Ascending aorta (tissue), 2 donors: ENCODE measurements at places on chromosomes 13 and 19.
A peak's percentile ranks its signal among the peaks of the same experiment; 100 is the strongest.

DNA sequence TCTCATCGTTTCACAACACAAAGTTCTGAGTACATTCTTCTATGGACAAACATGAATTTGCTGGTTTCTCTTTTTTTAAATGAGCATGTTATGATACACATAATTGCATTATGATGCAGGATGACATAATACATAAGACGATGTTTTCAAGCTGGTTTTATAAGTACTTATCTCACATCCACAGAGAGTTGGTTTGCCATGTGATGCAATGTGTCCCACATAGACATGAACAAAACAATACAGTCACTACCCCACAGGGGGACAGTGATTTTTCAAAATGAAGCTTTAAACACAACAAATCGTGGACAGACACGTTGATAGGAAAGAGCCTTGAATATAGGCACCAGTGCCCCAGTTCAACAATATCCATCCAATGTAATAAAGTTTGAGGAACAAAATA, 447.1 kb downstream of the KLF12 start:
- DNase-seq, result no peak
- H3K4me1 ChIP-seq, result no peaks in the 10 kb centered on the region
- no peak overlapping the region for H3K27ac ChIP-seq
- H3K27me3 ChIP-seq, result no peaks in the 10 kb centered on the region
- H3K4me3 ChIP-seq, result no peak overlapping the region

GRCh38 chr13:110250258-110250891, 56.6 kb downstream of the COL4A1 start:
- no peaks in the 10 kb centered on the region for H3K36me3 ChIP-seq
- H3K4me1 ChIP-seq, result peaks cover 14% of the 10 kb centered on the region
- H3K4me3 ChIP-seq, result peak overlapping the region; percentile 2
- peak overlapping the region; percentile 89 for H3K27ac ChIP-seq

DNA sequence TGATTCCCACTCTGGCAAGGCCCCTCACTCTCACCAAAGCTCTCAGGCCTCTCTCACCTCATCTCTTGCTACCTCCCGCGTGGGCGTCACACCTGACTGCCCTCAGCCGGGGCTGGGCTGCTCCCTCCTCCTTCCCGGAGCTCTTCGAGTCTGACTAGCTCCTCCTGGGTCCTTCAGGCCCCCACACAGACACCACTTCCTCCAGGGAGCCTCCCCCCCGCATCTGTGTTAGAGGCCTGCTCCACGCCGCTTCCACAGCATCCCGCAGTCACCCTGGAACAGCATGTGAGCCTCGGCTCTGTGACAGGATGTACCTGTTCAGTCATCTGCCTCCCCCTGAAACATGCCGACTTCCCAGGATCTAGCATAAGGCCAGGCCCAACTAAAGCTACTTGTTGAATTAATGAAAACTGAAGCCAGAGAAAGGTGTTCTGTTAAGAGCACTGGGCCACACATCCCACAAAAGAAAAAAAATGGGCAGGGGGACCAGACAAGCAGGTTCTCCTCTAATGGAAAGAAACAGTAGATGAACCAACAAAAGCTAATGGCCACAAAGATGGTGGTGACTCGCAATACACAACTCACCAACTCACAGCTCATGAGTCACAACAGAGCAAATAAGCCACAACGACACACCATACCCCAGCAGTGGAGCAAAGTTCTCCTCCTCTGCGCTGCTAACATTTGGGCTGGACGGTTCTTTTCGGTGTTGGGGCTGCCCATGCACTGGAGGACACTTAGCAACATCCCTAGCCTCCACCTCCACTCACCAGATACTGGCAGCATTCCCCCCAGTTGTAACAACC, 3.0 kb downstream of the PPP6R1 start:
- no peak overlapping the region for H3K4me3 ChIP-seq
- H3K27me3 ChIP-seq, result no peaks in the 10 kb centered on the region
- H3K4me1 ChIP-seq, result peaks cover 24% of the 10 kb centered on the region
- H3K27ac ChIP-seq, result peak overlapping the region; percentile 26

- no peaks in the 10 kb centered on the region for H3K36me3 ChIP-seq
- DNase-seq, result peak; percentile 66
- no peaks in the 10 kb centered on the region for H3K27me3 ChIP-seq
Observed at GRCh38 chr13:52010890-52011631, at the start of gene ATP7B. Gene ATP7B (minus strand): TSS chr13:52011450. CDS start chr13:52011337, 113 bp downstream.

- H3K36me3 ChIP-seq, result no peaks in the 10 kb centered on the region
- no peak overlapping the region for H3K4me3 ChIP-seq
- no peaks in the 10 kb centered on the region for H3K4me1 ChIP-seq
Observed at GRCh38 chr13:43251961-43252360, 228.6 kb downstream of the DNAJC15 start.

GRCh38 chr13:32883474-32883873, 132.7 kb upstream of the KL start:
- H3K27ac ChIP-seq, result no peak overlapping the region
- no peak for DNase-seq
- no peaks in the 10 kb centered on the region for H3K27me3 ChIP-seq
- peaks cover 16% of the 10 kb centered on the region for H3K4me1 ChIP-seq
- no peaks in the 10 kb centered on the region for H3K36me3 ChIP-seq
- no peak overlapping the region for H3K4me3 ChIP-seq

DNA sequence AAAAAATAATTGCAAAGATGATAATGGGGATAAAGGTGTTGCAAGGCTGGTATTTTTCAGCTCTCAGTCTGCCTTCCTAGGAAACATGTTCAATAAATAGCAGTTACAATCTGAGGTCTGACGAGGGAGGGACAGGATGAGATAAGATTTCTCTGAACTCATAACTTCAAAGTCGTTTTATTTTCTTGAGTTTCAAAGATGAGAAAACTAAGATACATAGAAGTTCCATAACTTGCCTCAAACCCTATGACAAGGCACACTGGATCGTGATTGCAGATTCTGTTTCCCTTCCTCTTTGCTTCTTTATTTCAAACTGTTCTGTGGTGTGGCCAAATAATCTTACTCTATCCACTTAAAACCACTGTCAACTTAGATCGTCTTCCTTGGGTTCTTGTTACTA, 327.2 kb downstream of the GPC5 start:
- no peaks in the 10 kb centered on the region for H3K27me3 ChIP-seq
- no peak for DNase-seq
- H3K4me3 ChIP-seq, result no peak overlapping the region
- H3K36me3 ChIP-seq, result no peaks in the 10 kb centered on the region
- H3K27ac ChIP-seq, result no peak overlapping the region
- H3K4me1 ChIP-seq, result no peaks in the 10 kb centered on the region

- H3K4me3 ChIP-seq, result no peak overlapping the region
- H3K27ac ChIP-seq, result no peak overlapping the region
- peak; percentile 19 for DNase-seq
- H3K27me3 ChIP-seq, result no peaks in the 10 kb centered on the region
- no peaks in the 10 kb centered on the region for H3K4me1 ChIP-seq
Observed at GRCh38 chr19:42108527-42109389, 23.5 kb downstream of the POU2F2 start.

- peak overlapping the region; percentile 51 for H3K27ac ChIP-seq
- peaks cover 19% of the 10 kb centered on the region for H3K36me3 ChIP-seq
- peak; percentile 92 for DNase-seq
- no peak overlapping the region for H3K4me3 ChIP-seq
- peaks cover 8% of the 10 kb centered on the region for H3K4me1 ChIP-seq
Observed at GRCh38 chr19:58581227-58582141, 8.3 kb upstream of the MZF1 start.

DNA sequence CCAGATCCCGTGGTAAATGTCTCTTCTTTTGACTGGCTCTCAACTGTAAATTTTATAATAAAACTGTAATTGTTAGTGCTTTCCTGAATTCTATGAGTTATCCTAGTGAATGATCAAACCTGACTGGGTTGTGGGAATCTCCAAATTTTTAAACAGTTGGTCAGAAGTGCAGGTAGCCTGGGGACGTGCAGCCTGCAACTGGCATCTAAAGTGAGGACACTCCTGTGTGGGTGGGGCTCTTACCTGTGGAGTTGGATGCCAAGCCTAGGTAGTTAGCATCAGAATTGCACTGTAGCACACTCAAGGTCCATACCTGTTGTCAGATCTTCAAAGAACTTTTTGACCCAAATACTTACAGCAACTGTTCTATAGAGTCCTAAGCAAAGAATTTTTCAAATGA, 207.1 kb upstream of the NBEA start:
- no peaks in the 10 kb centered on the region for H3K4me1 ChIP-seq
- no peak overlapping the region for H3K27ac ChIP-seq
- H3K27me3 ChIP-seq, result no peaks in the 10 kb centered on the region
- H3K4me3 ChIP-seq, result no peak overlapping the region

DNA sequence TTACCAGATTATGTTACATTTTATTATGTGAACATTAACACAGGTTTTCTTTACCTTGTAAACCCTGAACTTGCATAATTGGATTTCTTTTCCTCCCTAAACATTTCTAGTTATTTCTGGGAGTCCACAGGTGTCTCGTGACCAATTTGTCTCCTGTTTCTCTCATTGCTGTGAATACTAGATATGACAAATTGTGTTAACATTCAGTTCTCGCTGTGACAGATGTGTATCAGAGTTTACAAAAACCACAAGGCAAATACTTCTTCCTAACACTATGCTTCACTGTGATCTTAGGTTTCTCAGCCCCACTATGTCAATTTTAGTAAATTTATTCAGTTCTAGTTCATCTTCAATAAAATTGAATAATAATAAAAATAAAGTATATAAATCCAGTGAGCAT, 1554.9 kb downstream of the EFNB2 start:
- H3K4me1 ChIP-seq, result no peaks in the 10 kb centered on the region
- DNase-seq, result no peak
- H3K27me3 ChIP-seq, result no peaks in the 10 kb centered on the region
- no peak overlapping the region for H3K4me3 ChIP-seq
- no peak overlapping the region for H3K27ac ChIP-seq

- DNase-seq, result no peak
- H3K36me3 ChIP-seq, result no peaks in the 10 kb centered on the region
- no peaks in the 10 kb centered on the region for H3K27me3 ChIP-seq
- no peaks in the 10 kb centered on the region for H3K4me1 ChIP-seq
- no peak overlapping the region for H3K4me3 ChIP-seq
Observed at GRCh38 chr13:52779103-52779502, 39.5 kb upstream of the CNMD start.

- H3K27ac ChIP-seq, result no peak overlapping the region
- H3K4me1 ChIP-seq, result no peaks in the 10 kb centered on the region
- H3K27me3 ChIP-seq, result no peaks in the 10 kb centered on the region
- no peaks in the 10 kb centered on the region for H3K36me3 ChIP-seq
Observed at GRCh38 chr13:98284679-98285078, 107.6 kb upstream of the RNF113B start.

GRCh38 chr13:102440259-102440936, 38.5 kb upstream of the FGF14 start:
- no peak overlapping the region for H3K4me3 ChIP-seq
- no peaks in the 10 kb centered on the region for H3K36me3 ChIP-seq
- H3K27me3 ChIP-seq, result no peaks in the 10 kb centered on the region
- DNase-seq, result no peak
- H3K4me1 ChIP-seq, result no peaks in the 10 kb centered on the region

- H3K36me3 ChIP-seq, result no peaks in the 10 kb centered on the region
- H3K27me3 ChIP-seq, result no peaks in the 10 kb centered on the region
- H3K4me3 ChIP-seq, result no peak overlapping the region
- no peak for DNase-seq
- H3K27ac ChIP-seq, result no peak overlapping the region
- no peaks in the 10 kb centered on the region for H3K4me1 ChIP-seq
Observed at GRCh38 chr19:16801600-16802013, 27.6 kb upstream of the SIN3B start.

GRCh38 chr13:113851480-113851803, 12.4 kb downstream of the GAS6 start:
- peaks cover 48% of the 10 kb centered on the region for H3K4me1 ChIP-seq
- DNase-seq, result no peak
- peaks cover 13% of the 10 kb centered on the region for H3K36me3 ChIP-seq
- no peaks in the 10 kb centered on the region for H3K27me3 ChIP-seq

- no peaks in the 10 kb centered on the region for H3K4me1 ChIP-seq
- DNase-seq, result no peak
- peaks cover 2% of the 10 kb centered on the region for H3K36me3 ChIP-seq
- H3K27me3 ChIP-seq, result no peaks in the 10 kb centered on the region
Observed at GRCh38 chr13:49571299-49572240, 13.8 kb downstream of the RCBTB1 start.

DNA sequence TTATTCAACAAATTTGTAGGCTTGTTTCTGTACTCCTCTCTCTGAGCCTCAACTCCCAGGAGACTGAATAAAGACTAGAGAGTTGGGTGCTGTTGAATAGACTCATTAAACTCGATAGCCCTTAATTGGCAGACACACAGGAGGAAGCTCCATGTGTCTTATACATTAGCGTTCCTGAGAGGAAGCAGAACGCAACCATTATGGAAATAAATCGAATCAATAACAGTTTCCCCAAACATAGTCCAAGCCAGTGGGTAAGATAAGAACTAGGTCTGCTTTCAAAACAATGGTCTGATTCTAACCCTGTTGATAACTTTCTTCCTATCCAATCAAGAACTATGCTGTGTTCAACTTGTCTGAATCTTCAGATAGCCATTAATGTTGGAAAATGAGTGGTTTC, 118.1 kb upstream of the FNDC3A start:
- no peaks in the 10 kb centered on the region for H3K27me3 ChIP-seq
- no peak overlapping the region for H3K4me3 ChIP-seq
- no peaks in the 10 kb centered on the region for H3K4me1 ChIP-seq
- DNase-seq, result no peak
- H3K36me3 ChIP-seq, result no peaks in the 10 kb centered on the region
- no peak overlapping the region for H3K27ac ChIP-seq

DNA sequence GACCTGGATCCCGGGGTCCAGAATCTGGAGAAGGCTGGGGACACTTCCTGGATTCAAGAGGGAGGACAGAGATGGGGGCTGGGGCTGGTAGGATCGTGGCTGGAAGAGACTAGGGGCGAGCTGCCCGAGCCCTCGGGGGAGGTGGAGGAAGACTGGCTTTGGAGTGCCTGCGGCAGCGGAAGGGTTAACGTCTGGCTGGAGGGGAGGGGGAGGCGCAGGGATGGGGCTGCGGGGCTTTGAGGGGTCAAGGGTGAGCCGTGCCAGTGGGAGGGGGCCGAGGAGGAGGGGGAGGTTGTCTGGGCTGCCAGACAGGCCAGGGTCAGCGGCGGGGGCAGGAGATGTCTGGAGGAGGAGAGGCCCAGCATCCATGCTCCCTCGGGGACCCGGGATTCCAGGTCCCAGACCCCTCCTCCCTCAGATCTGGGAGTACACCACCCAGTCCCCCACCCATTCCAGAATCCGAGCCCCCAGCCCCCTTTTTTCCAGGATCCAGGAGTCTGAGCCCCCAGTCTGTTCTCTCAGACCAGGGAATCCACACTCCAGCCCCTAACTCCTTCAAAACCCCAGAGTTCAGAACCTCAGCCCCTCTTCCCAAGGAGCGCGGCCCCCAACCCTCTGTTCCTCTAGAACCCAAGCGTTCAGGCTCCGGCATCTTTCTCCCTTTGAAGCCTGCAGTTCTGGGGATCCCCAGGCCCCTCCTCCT, 3.2 kb upstream of the SPACA6 start:
- DNase-seq, result no peak
- peaks cover 12% of the 10 kb centered on the region for H3K4me1 ChIP-seq
- peaks cover 7% of the 10 kb centered on the region for H3K36me3 ChIP-seq
- H3K27ac ChIP-seq, result peak overlapping the region; percentile 97
- no peaks in the 10 kb centered on the region for H3K27me3 ChIP-seq

DNA sequence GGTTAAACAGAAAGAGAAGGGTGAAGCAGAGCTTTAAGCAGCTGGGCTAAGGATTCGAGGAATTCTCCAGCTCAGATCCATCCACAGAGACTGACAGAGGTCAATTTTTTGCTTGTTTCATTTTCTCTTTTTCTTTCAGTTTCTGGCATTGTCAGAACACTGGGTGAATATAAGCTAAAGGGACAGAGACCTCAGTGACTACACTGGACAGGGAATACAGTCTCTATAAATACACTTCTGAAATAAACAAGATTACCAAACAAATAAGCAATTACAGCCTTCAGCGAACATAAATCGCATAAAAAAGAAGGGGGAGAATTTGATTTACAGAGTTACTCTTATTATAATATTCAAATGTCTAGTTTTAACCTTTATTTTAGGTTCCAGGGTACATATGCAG, 3.7 kb upstream of the ZNF441 start:
- no peak overlapping the region for H3K27ac ChIP-seq
- no peak for DNase-seq
